ENCODE measurements at places on chromosomes 7 and 10.

GRCh38 chr7:131108212-131108940 is 219.3 kb upstream of the MKLN1 start:
- DNase-seq, result no peak

GRCh38 chr7:3289996-3290395 is 11.1 kb upstream of the SDK1 start:
- DNase-seq, result no peak

DNA sequence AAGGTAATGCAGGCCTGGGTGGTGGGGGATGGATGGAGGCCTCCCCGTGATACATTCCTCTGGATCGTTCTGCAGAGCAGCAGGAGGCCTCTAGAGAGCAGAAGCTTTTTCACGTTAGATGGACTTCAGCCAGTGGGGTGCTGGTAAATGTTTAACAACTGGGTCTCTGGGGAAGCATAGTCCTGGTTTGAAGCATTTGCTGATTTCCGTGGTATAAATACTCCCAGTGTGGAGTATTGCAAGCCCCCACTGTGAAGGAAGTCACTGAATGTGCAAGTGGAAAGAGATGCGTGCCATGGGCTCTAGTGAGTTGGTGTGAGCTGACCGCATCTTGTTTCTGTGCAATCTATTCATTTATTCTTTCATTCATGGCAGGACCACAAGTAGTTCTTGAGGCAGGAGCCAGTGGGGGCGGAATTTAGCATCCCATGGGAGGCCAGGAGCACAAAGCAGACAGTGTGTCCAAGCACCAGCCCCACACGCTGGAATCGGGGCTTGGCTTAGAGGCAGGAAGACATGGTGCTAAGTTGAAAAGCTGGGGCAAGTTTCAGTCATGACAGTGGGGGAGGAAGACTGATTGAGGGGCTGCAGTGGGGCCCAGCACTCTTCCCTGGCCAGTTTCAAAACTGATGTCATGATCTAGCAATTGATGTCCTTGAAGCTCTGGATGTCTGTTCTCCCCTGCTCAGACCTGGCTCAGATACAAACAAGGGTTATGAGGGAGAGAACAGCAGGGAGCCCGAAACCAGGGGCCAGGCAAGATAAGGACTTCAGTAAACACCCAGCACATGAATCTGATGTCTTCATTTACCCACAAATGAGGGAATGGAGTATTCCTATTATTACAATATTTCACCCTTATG is 280.9 kb upstream of the LYZL1 start:
- DNase-seq, result no peak

GRCh38 chr10:123391275-123392028 is 237.2 kb downstream of the BUB3 start:
- no peak for DNase-seq

- no peak for DNase-seq
These were observed 209.9 kb downstream of the USP6NL start for GRCh38 chr10:11401264-11402235.

DNA sequence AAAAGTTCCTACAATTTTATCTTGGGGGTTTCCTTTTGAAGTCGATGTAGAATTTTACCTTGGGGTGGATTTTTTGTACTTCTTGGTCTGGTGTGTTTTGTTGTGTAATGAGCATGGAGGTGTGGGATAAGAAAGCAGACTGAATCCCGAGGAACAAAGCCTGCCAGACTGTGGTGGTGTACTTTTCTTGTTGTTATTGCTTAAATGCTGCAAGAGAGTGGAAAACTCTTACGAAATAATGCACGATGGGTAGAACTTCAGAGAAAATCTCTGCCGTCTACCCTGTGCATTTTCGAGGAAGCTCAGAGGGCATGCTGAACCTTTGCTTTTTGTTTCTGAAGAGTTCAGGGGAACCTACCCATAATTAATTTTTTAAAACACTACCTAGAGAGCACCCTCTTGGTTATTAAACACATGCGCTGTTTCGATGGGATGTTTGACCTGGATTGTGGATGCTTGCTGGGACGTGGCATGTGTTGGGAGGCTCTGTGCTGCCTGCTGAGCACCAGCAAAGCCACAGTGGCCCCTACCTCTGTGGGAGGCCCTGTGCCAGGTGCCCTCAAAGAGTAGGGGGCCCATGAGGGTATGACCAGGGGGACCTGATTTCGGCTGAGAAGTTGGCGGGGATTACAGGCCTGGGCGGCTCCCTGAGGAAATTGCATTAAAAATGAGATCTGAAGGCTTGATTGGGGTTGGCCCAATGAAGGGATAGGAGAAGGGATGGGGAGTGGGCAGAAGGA is 94.1 kb downstream of the TCF7L2 start:
- no peak for DNase-seq

DNA sequence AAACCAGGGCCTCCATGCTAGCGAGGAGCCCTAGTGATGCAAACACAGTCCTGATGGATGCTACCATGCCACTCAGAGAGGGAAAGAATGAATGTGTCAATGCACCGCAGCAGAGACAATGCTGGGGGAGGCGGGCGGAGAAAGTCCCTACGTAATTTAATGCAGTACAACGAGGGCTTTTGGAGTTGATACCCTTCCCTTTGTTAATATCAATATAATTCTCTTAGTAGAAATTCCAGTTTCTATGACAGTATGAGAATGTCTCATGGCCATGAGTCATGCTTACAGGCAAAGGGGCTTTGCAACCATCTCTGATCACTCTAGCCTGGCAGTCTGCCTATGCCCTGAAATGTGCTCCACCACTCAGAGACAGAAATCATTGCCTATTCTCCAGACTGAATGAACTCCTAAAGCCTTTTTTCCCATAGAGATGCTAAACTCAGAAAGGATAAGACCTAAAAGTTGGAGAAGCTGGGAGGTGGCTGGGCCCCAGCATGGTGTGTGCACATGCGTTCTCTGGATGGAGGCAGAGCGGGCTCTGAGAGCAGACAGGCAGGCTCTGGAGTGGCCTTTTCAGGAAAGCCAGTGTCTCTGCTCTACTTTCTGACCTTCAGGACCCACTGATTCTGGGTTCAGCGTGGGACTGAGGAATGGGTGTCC is 20.3 kb upstream of the GIMAP2 start:
- no peak for DNase-seq

Data from activated CD8-positive, alpha-beta memory T cell treated with anti-CD3 and anti-CD28 coated beads for 48 hours (primary cell).